ENCODE measurements at places on chromosomes 6 and 20.

GRCh38 chr6:163296835-163297519 lies 117.5 kb upstream of the QKI start:
- DNase-seq: no peak

DNA sequence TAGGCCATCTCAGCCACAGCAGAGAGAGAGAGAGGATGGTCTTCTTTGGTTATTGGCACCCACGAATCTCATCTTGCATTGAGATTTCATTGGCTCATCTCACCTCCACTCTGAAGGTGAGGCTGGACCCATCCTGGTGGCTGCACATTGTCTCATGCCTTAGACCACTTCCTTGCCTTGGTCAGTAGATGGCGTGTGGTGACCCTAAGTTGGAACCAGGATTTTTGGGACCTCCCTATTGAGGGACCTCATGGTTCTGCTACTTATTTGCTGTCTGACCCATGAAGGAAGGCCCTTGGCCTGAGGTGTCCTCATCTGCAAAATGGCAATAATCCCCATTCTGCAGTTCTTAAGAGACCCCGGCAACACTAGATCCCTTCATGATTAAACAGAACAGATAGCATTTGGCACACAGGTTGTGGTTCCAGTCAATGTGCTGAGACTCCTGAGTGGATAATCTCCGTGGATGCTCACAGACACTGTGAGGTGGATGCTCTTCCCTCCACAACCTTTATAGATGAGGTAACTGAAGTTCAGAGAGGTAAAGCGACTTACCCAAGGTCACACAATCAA lies 21.5 kb upstream of the AAR2 start:
- DNase-seq: no peak

DNA sequence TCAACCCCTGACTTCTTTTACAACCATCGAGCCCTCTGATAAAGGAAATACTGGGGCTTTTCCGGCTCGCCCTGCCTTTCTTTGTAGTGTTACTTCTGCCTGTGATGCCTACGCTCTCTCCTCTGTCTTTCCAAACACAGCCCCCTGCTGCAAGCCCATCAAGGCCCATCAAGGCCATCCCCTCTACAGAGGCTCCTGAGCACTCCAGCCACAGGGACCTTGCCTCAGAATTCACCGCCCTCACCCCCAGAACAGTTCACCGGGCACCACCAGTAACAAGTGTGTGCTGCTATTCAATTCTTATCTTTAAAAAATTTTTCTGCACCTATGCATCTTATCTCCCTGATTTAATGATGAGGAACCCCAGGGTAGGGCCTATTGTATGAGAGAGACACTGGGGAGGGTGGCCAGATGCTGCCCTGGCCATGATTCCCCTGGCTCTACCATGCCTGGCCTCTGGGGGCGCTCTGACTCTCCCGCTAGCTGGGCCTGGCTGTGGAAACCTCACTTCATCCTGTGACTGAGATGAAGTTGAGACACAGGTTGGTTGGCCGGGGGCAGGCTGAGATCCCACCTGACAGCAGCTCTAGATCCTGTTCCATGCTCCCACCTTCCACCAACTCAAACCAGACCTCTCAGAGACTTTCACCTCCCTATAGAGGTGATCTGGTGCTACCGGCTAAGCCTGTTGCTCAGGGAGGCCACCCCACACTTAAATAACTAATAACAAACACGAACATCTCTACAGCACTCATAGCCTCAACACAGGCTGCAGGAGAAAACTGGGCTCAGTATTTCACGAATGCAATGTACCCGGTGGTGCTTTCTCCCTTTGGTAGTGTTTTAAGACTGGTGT lies 19.2 kb upstream of the GLP1R start:
- DNase-seq: peak; percentile 31

DNA sequence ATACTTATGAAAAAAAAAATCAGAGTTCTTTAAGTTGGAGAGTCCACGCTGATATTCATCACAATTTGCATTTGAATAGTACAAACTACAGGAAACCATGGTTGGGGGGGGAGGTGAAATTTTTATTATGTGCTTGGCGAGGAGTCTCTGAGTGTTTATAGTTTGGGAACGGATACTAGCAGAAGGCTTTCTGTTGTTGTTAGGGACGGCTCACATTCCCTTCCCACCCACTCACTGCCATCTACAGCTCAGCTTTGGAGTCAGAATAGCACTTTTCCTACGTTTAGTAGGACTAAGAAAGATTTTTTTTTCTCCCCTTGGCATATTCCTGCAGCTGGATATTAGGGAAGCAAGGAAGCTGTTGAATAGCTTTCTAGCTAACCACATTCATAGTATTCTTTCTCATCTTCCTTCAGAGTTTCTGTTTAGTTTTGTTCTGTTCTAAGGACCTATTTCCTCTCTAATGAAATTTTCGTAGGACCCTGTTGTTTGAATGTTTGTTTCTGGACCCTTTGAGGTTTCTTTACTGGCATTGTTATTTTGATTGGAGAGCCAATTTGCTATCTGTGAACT lies 235.1 kb upstream of the ZNF217 start:
- DNase-seq: no peak

DNA sequence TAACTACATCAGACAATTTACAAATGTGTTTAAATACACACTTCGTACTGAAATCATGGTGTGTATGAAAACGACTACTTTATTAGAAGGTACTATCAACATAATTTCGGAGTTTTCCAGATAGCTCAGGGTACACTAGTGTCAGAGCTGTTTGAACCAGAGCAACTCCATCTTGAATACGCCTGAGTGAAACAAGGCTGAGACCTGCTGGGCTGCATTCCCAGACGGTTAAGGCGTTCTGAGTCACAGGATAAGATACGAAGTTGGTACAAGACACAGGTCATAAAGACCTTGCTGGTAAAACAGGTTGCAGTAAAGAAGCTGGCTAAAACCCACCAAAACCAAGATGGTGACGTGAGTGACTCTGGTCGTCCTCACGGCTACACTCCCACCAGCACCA lies 167.6 kb downstream of the THBS2 start:
- no peak for DNase-seq

- no peak for DNase-seq
Observed at GRCh38 chr6:87827346-87827745, 125.3 kb upstream of the AKIRIN2 start.

DNA sequence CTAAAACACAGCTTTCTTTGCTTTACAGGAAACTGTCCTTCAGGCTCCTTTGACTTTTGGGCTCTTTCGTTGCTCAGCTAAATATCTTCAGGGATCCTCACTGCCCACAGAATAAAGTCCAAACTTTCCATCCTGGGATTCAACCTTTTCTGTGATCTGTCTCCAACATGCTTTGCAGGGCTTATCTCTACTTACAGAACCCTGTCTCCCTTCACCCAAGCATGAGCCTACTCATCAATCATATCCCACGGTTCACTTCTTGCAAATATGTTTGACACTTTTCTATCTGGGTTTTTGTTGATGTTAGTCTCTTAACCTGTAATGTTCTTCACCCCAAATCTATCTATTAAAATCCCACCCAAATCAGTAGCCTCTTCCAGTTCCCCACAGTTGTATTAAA lies 327.3 kb upstream of the RNF24 start:
- no peak for DNase-seq

- DNase-seq: no peak
Observed at GRCh38 chr6:73655341-73655917, 1.6 kb upstream of the SLC17A5 start.

DNA sequence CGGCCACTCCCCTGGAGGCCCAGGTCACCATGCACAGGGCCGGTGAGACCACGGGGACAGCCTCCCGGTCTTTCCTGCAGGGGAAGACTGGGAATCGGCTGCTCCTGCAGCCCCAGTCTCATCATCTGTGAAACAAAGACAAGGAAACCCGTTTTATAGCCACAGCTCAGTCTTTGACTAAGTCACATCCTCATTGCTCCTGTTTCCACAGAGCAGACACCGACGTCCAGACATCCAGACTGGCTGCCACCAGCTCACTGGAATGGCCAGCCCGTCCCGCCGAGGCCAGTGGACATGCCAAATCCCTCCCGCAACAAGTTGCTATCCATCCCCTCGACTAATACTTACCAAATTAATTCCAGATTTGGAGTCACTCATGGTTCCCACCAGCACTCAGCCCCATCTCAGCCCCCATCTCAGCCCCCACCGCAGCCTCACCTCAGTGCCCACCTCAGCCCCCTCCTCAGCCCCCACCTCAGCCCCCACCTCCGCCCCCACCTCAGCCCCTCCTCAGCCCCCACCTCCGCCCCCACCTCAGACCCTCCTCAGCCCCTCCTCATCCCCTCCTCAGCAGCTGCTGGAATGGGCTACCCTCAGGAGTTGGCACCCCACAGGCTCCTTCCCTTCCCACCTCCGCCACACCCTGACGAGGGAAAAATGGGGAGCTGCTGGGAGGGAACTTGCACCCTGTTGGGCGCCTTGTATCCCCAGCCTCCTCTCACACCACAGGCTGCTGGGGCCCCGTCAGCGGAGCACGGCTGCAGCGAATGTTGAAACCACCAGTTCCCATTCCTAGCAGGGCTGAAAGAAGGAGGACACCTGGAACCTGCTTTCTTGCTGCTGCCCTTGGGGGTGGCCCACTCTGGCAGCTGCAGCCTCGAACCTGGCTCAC lies 48.7 kb downstream of the YTHDF1 start:
- no peak for DNase-seq

All from CD4-positive, alpha-beta T cell treated with Interferon alpha-2 for 1 hour (primary cell).